ENCODE measurements at places on chromosomes 1 and 21.

DNA sequence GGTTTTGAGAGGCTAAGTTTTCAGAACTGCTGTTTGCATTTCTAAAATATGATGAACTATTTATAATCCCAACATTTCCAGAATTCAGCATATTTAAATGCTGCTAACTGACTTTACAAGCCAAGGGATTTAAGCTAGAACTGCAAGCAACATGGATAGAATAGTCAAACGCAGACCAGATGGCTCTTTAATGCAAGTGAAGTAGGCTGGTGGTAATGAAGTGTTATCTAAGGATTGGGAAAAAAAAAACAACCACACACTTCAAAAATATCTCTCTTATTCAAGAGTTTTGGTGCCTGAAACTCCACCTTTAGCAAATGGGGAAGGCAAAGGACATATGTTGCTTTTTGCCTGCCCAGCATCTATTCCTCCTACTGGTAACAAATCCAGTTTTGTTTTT lies 20.9 kb upstream of the SSX2IP start:
- peak; percentile 35 for DNase-seq

DNA sequence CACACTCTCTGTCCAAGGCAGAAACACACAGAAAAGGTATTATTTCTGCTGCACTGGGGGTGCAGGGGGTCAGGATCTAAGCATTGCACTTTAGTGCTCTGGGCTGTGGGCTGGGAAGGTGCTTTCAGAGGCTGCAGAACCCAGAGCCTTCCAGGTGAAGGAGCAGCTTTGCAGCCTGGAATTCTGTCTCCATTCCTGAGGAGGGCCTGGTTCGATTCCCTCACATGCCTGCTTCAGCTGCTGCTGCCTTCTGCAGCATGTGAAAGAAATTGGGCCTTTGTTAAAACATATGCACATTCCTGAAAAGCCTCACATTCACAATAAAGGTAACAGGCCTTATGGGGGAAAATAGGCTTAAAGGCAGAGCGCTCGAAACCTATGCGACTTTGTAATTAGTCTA lies 35.9 kb downstream of the VTCN1 start:
- no peak for DNase-seq

DNA sequence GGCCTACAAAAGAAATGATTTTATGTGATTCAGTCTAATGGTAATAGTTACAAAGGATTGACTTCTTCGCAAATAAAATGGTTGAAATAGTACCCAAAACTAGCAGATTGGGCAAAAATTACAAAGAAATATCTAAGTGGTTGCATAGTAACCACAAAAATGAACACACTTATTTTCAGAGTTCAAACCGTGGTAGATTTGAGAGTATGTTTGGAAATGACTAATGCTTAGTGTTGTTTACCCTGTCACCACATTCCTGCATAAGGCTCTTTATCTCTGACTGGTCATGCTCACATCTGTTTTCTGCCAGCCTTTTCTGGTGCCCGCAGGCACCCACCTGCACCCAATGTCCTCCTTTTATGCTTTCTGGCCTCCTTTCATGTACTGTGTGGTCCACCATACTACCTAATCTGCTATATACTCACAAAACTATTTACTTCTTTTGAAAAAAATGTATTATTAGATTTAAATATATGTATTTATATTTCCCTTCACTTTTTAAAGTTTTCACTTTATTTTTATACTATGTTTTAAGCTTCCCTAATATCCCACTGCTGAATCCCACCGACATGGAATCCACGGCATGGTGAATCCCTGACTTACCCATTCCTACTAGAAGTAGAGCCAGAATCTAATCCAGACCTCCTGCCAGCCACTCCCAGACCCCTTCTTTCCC lies 30.3 kb downstream of the PTPRC start:
- no peak for DNase-seq

GRCh38 chr1:1199141-1199960 lies 7.0 kb downstream of the TNFRSF18 start:
- DNase-seq: no peak

DNA sequence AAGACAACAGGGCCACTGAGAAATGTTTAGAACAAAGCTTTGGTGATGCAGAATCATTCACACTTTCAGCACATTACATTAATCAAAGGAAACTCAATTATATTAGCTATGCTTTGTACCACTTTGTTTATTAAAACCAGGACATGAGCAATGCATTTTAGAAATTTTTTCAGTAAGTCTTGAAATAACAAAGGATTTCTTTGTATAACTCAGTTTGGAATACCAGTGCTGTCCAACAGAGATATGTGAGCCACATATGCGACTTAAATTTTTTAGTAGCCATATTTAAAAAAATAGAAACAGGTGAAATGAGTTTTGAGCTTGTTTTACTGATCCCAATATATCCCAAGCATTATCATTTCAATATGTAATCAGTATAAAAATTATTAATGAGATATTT lies 18.8 kb upstream of the F3 start:
- DNase-seq: no peak

DNA sequence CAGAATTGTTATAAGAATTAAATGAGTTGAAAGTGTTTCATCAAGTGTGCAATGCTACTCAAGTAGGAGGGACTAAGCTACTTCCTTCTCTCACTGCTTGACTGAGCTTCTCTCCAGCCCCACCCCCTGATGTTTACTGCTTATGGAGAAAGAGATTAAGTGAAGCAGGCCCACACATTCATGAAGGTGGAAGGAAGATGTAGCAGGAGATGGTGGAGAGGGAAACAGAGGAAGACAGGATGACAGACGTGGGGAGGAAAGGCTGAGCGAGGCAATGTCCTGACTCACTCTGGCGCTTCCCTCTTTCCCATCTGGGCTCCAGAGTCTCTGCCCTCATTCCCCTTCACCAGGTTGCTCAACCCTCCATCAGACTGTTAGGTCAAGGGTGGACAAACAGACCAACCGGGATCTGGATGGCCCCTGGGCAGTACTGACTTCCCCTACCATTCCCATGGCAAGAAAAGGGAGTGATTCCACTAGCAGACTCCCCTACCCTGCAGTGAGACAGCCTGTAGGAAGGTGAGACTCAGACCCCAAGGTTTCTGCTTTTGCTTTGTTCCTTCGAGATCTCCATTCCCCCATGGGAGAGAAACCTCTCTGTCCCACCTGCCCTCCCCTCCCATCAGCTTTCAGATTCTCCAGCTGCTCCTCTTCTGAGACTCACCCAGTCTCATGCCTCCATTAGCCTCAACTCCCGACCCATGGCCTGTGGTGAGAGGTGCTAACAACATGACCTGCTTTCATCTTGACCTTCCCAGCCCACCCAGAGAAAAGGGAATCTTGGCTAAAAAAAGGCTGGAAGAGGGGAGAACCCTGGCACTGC lies 3.1 kb upstream of the ARHGEF2 start:
- no peak for DNase-seq

- DNase-seq: peak; percentile 91
Measured at GRCh38 chr1:40820911-40821693, 37.5 kb downstream of the KCNQ4 start.

DNA sequence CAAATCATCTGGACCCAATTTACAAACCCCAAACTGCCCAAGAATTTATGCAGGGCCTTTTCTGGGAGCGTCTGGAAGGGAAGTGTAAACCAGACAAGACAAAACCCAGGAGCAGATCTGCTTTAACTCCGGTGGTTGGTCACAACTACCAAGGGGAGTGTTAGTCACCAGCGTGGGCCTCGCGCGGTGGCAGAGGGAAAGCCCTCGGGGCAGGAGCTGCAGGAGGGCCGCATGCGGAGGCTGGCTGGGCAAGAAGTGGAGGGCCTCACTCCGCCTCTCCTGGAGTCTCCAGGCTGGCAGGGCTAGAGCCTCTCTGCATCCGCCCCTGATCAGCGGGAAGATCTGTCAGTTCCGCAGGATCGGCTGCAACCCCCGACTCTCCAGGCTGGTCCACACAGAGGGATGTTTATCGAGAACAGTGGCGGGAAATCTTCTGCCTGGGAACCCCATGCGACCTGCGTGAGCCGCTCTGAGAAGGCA lies 2.0 kb downstream of the COL24A1 start:
- DNase-seq: no peak

DNA sequence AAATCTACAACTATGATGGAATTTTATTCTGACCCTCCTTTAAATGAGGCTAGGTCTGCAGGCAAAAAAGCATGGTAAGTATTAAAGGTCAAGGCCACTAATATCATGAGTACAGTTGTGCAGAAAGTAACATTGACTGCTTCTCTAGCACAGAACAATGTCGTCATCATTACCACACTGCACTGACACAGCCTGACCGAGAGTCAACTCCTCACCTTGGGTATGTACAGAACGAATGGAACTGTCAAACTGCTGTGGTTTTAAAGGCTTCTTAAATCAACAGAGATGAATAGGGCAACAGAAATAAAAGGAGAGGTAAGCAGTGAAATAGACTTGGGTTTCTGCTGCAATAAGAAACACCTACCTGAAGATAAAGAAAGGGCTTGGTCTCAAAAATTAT lies 88.8 kb downstream of the TBX15 start:
- DNase-seq: no peak
